NCI-H1417 treated with DMSO at 0.1 percent for 48 hours (cell line): ENCODE measurements at places on chromosomes 16 and 17.

DNA sequence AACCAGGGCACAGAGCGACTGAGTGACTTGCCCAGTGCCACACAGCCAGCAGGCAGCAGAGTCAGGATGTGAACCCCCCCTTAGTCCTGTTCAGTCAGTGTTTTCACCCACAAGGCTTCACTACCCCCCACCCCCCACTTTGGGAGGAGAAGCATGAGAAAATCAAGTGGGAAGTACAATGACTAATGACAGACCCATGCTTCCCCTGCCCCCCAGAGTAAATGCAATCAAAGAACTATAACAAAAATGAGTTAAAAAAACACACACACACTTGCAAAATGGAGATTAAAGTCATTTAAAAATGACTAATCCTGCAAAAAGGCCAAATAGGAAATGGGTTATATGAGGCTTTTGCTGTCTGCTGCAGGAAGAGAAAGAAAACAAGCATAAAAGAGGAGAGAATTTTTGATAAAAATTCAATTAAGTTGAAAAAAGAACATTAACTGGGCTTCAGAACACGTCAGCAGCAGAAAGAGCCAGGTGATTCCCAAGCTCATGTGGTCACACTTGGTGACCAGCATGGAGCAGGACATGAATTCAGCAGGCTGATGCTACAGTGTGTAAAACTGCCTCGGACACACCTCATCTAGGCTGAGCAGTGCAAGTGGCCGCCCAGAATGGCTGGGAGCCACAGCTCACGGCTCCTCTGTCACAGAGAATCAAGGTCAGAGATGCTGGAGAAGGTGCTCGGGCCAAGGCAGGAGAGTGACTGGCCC lies 212.3 kb downstream of the ZNF423 start:
- no peak for DNase-seq

DNA sequence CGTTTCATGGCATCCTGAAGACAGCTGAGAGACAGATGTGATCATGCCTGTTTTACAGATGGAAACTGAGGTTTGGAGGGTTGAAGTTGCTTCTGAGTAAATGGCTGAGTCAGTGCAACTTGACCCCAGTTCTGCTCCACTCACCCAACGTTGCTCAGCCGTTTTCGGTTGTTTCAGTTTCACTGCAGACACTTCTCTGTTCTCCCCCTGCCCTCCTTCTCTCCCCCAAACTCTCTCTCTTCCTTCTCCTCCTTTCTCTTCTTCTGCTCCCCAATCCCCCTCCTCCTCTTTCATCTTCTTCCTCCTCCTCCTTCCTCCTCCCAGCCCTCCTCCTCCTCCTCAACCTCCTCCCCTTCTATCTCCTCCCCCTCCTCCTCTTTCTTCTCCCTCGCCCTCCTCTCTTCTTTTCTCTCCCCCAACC lies 9.4 kb upstream of the CEP20 start:
- DNase-seq: no peak

GRCh38 chr17:40326832-40327199 lies 17.8 kb downstream of the RARA start:
- no peak for DNase-seq

- no peak for DNase-seq
Observed at GRCh38 chr16:57341062-57341440, 17.5 kb upstream of the CCL22 start.

- DNase-seq: peak; percentile 29
Observed at GRCh38 chr17:37516127-37516571, 26.5 kb downstream of the DUSP14 start.

DNA sequence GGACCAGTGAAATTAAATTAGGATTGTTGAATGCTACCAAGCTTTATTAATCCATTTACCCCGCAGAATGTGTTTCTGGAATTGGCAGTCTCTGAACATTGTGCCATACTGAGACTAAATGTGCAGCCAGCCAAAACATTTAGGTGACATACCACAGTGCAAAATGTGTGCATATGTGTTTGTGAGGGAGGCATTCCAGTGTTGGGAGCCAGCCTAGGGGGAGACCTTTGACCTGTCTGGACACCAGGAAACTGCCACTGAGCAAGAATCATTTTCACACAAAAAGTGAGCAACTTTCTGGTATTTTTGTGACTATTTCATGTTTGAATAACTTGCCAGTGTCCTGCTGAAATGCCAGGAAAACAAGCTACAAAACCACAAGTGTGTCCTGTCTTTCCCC lies 64.7 kb upstream of the SLC12A3 start:
- no peak for DNase-seq

GRCh38 chr17:17837380-17837821 lies 615 bp upstream of the SREBF1 start:
- no peak for DNase-seq

- no peak for DNase-seq
Observed at GRCh38 chr17:51365090-51365489, 104.7 kb downstream of the UTP18 start.

- no peak for DNase-seq
Observed at GRCh38 chr17:29640981-29641642, 18.4 kb upstream of the CORO6 start.

GRCh38 chr17:72122765-72123529 lies 2.1 kb downstream of the SOX9 start:
- DNase-seq: no peak

GRCh38 chr16:19137201-19138128 lies 23.7 kb downstream of the ITPRIPL2 start:
- peak; percentile 80 for DNase-seq

DNA sequence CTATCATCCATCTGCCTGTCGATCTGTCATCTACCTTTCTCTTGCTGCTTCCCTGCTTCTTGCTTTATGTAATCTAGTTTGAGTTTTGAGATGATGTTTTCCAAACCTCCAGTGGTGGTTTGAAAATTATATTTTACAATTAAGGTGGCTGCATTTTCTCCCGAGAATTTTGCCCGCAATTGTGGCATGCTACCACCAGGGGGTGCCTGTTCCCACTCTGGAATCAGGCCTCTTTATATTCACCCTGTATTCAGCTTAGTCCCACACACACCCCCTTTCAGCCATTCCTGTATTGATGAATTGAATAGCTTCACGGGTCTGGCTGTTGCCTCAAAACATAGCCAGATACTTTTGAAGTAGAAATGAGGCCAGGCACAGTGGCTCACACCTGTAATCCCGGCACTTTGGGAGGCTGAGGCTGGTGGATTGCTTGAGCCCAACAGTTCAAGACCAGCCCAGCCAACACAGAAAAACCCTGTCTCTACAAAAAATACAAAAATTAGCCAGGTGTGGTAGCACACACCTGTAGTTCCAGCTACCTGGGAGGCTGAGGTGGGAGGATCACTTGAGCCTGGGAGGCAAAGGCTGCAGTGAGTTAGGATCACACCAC lies 3.2 kb downstream of the PRSS22 start:
- DNase-seq: no peak

GRCh38 chr16:14444979-14445810 lies 184.9 kb downstream of the PARN start:
- DNase-seq: no peak

- DNase-seq: no peak
Observed at GRCh38 chr16:64290461-64290860, 831.4 kb downstream of the CDH11 start.

DNA sequence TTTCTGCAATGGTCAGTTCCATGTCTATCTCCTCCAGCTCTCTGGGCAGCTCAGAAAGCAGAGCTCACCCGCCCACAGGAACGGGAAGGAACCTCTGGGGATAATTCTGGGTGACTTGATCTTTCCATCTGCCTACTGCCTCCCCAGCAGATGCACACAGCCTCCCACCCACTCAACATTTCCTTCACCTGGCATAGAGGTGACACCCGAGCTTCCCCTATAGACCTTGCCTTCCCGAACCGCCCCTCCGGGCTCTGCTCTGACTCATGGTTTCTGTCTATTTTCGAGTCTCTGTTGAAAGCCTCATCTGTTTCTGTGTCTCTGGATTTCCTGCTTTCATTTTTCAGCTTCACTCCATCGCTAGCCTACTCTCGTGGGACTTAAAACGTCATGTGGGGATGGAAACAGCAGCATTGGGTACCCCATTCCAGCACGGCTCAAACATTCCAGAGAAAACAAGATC lies 11.4 kb downstream of the GGA3 start:
- DNase-seq: no peak

DNA sequence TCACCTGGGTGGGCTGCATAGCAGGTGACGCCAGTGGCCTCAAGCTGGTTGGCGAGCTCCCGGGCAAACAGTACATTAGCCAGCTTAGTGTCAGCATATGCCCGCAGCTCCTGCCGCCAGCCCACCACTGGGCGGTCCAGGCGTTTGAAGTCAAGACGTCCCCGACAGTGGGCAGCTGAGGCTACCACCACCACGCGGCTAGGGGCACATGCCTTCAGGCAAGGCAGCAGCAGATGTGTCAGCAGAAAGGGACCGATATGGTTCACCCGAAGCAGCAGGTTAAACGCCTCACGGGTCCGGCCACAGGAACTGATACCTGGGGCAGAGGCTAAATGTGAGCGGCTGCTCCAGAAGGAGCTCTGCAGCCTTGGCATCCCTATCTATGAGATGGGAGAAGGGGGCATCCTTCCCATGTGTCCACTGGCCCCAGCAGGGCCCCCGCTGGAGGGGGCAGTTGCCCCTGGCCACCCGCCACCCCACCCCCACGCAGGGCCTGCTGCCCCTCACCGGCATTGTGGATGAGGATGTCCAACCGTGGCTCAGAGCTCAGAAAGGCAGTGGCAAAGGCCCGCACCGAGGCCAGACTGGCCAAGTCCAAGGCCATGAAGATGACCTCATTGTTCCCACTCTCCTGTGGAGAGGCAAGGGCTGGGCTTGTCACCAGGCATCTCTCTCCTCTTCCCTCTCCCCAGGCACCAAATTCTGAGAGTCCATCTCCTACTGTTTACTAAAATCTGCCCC lies 1.7 kb downstream of the DHRS13 start:
- no peak for DNase-seq

- DNase-seq: no peak
Observed at GRCh38 chr16:89383095-89384003, 107.0 kb downstream of the ANKRD11 start.

DNA sequence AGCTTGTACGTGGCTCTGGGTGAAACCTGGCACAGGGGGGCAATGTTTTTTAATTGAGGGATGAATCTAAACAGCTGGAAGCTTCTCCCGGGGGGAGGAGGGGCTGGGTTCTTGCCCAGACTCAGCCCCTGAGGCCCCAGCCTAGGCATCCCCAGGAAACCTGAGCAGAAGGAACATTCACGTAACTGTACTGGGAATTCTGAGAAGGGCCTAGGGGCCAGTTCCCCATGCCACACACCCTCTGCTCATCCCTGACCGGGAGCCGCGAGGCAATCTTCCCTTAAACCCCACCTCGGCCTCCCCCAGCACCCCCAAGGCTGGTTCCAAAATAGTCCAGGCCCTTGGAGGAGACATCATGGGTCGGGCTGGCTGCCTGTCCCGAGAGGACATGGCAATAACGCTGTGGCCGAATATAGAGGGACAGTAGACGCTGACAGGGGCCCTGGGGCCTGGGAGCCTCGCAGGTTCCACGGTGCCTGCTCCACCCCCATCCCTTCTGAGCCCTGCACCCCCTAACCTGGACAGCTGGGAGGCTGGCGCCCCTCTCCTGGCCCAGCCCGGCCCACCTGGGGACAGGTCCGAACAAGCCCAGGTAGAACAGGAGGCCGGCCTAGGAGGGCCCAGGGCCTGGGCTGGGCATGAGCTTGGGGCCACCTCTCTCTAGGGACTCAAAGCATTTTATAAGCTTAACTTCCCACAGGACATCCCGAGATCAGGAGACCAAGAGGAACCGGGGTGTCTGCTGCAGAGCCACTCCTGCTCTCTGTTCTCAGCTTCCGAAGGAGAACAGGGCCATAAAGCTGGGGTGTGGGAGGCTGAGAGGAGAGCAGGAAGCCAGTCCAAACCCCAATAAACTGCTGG lies 83.2 kb upstream of the TOB1 start:
- DNase-seq: no peak

DNA sequence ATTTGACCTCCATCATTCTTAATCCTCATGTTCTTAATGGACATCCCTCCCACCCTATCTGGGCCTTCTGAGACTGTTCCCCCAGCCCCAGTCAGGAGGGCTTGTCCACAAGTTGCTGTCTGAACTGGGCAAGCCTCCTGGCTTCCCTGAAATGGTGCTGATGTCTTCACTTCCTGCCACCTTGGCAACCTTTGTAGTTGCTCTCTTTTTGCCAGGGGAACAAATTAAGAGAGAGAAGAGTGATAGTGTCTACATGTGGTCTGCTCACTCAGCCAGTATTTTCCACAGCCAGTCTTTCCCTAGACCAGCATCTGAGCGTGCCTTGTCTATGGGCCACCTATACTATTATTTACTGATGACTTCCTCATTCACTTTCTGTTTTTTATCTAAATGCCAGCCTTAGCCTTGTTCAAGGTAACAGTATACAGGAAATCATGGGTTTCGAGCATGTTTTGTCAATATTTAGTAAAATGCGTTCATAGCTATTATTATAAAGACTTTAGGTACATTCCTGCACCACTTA lies 710.1 kb downstream of the MAF start:
- DNase-seq: no peak

- DNase-seq: no peak
Observed at GRCh38 chr17:82883419-82884031, 43.7 kb upstream of the ZNF750 start.

GRCh38 chr16:557463-558297 lies 2.5 kb upstream of the PRR35 start:
- DNase-seq: no peak

- DNase-seq: no peak
Observed at GRCh38 chr17:67829331-67829730, 4.0 kb downstream of the BPTF start.

- no peak for DNase-seq
Observed at GRCh38 chr17:35537601-35538141, at the start of gene SLFN12L. TSS of gene SLFN12L (minus strand) at chr17:35537678. CDS start at chr17:35522364, 15,314 bp downstream.

GRCh38 chr17:4032738-4033137 lies 68.5 kb upstream of the ATP2A3 start:
- no peak for DNase-seq

DNA sequence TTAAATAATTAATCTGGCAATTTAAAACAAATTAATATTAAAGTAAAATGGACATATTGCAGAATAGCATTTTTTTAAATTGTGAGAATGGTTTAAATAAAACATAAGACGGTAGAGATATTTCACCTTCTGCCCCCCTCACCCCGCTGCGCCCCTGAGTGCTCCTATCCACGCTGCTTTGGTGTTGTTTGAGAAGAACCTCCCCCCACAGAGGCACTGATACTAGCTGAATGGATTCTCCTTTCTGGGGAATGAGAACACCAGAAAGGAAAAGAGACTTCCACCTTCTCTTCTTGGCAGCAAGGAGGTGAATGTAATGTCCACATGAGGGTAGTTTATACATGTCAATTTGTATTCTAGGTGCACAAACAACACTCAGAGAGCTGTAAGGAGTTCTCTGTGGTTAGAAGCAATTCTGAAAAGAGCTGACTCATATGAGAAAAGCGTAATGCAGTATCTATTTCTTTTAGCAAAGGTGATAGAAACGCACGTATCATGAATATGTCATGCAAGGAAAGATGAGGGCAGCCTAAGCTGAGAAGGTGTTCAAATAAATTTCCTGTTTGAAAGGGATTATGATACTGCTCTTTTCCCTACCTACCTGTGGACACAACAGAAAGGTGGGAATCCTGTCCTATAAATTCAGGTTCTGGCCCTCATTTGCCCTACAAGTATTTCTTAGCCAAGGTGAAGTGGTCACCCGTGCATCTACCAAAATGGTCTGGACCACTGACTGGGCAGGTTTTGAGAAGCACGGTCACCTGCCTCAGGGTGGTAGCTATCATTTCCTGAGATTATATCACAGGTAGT lies 126.9 kb downstream of the PARN start:
- DNase-seq: no peak
